ENCODE measurements at places on chromosomes 5 and 9.

DNA sequence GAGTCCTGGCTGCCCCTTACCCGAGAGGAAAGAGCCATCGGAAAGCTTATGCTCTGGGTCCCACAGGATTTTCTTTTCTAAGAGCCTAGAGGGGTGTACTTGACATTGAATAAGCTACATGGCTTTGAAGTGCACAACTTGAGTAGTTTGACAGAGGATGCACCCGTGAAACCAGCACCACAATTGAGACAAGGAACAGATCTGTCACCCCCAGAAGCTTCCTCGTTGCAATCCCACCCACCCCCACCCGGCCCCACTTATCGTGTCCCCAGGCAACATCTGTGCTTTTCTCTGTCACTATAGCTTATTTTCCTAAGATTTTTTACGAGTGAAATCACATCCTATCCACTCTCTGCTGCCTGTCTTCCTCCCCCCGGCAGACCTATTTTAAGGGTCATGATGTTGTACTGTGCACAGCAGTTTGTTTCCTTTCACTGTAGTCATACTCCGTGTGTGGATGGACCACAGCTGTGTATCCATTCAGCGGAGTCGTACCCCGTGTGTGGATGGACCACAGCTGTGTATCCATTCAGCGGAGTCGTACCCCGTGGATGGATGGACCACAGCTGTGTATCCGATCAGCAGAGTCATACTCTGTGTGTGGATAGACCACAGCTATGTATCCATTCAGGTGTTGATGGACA, 8.8 kb upstream of the FCN2 start:
- DNase-seq: peak; percentile 53

- DNase-seq: no peak
These were observed 45.0 kb upstream of the N4BP3 start for GRCh38 chr5:178068293-178068692.

- no peak for DNase-seq
These were observed 16.5 kb upstream of the TMEM171 start for GRCh38 chr5:73103870-73104299.

DNA sequence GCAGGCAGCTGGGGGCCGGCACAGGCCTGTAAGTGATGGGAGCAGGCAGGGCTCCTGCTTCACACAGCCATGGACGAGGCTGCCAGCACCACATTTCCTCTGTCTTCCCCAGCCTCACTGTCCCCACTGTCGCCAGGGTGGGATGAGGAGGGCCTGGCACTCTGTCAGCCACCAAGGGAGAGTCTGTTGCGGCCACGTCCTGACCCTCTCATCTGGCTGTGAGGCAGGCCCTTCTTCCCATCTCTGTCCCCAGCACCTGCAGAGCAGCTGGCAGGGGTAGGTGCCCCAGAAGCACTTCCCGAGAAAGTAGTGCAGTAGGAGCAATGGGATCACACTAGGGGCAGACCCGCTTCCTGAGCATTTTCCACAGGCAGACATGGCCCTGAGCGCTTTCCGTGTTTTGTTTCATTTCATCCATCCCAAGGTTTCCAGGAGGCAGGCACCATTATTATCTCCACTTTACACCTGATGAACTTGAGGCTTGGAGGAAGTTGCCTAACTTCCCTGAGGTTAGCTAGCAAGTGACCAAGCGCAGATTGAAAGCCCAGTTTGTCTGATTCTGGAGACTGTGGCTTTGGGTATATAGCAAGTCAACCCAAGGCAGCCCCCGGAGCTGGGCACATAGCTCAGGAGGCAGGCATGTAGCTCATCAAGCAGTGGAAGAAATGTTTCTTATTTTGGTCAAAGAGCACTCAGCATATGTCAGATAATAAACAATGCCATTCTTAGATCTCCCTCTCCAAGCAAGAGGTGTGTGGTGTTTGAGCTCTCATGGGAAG, 202.4 kb downstream of the DAB2IP start:
- no peak for DNase-seq

DNA sequence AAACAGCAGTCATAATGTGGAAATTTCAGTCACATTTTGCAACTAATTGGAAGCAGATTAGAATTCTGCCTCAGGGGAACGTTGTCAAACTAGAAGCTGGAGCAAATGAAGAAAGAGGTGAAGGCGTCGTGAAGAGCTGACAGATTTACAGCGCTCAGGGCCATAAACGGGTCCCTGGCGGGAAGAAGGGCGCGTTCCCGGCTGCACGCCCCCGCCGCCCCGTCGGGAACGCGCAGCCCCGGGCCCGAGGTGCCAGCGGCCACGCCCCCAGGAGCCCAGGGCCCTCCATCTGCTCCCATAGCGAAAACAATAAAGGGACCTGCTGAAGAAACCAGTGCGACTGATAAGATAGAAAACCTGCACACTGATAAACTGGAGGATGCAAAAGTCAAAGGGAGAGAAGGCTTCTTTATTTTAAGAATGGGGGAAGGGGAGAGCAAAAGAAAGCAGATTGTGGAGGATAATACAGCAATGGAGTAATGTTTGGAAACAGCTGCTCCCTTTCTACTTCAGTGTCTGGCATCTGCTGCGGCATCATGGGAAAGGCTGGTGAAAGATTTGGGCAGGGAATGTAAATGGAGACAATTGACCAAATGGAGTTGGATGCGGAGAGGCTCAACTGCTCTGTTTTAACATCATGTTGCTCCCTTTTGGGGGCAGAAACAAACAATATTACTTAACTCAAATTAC, 11.1 kb downstream of the ZNF608 start:
- no peak for DNase-seq

- DNase-seq: no peak
These were observed 6.1 kb downstream of the SAPCD2 start for GRCh38 chr9:137064027-137064879.

DNA sequence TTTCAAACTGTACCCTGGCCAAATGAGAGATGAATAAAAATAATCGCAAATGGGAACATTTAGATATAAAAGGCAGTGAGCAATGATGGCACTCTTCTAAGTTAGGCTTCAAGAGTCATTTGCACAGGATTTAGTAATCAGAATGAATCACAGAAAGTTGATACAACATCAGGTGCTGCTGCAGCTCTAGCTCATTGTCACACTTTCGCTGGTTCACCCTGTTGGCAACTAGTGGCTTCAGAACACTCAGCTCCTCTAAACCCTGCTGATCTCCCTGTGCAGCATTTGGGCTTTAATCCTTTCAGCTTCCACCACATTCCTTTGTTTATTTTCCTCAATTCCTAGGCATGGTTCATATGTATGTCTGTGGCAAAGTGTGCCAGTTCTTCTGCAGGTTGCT, 2071.2 kb upstream of the CDH6 start:
- DNase-seq: no peak

- no peak for DNase-seq
These were observed 274.4 kb upstream of the SEMA6A start for GRCh38 chr5:116848954-116849581.

DNA sequence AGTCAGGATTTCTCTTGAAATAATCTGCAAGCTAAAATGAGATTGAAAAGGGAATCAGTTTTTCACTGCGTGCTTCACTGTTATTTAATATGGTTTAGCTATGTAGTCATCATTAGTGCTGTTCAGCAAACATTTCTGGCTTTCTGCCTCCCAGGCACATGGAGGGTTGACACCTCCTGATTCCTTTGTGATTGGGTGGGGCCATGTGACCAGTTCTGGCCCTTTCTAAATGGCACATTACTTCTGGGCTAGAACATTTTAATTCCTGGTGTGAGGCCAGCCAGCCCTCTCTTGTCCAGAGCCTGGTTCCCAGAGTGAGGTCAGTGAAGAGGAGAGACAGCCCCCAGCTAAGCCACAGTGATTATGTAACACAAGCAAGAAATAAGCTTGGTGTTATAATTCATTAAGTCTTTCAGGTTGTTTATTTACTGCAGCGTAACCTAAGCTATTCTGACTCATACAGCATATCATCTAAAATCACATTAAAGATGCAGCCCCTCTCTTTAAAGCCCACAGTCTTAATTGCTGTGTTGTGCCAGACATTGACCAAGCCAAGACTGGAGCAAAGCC, 17.4 kb upstream of the ARSI start:
- no peak for DNase-seq

DNA sequence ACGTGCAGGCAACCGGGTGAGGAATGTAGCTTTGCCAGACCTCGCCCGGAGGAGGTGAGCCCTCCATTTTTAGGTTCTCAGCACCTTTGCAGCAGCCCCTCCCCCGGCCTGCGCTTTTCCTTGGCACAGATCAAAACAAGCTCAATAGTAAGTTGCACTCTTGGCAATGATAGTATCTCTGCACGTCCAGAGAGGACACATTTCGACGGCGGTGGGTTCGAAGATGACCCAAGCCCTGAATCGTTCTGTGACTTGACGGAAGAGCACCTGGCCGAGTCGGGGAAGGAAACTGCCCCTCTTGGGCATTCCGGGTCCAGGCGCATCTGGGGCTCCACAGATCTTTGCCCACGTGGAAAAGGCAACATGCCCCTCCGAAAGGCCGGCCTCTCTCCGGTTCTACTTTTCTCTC, 904 bp downstream of the GDNF start:
- DNase-seq: no peak

GRCh38 chr9:93682155-93682968, 106.0 kb downstream of the PHF2 start:
- peak; percentile 76 for DNase-seq

GRCh38 chr5:139850423-139851016, 54.9 kb downstream of the PSD2 start:
- DNase-seq: no peak

DNA sequence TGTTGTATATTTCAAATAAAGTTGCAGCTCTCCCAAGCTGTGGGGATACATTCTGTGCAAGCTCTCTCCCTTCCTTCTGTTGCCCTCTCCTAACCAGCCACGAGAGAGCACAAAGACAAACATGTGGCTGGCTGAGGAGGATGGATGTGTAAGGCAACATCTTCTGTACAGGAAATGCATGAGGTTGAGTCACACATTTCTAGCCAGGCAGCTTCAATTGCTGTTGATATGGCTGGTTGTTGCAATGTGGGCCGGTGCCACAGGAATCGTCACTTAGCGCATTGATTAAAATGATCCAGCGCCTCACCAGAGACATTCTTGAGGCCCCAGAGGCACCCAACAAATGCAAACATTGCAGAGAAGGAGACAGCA, 207.1 kb downstream of the ICE1 start:
- DNase-seq: no peak

GRCh38 chr5:148491015-148491792, 107.4 kb downstream of the FBXO38 start:
- no peak for DNase-seq
